Coronary artery (tissue), 2 donors: ENCODE measurements at places on chromosomes 13 and 19.

DNA sequence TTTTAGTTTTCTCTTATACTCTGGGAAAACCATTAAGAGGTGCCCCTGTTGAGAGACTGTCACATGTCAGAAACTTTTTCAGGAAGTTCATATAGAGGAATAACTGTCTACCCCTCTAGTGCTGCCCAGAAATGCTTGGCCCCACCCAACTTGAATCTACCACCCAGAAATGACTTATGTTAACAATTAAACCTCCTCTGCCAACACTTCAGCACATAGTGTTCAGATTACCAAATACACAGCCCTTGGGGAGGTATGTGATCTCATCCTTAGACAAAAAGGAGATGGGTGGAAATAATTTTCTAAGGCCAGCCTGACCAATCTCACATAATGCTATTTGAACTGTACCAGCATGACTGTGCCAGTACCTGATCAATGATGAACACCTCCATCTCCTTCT, 35.6 kb downstream of the CCDC169 start:
- DNase-seq: no peak

- DNase-seq: no peak
Observed at GRCh38 chr19:35978832-35979365, 16.1 kb upstream of the SDHAF1 start.

DNA sequence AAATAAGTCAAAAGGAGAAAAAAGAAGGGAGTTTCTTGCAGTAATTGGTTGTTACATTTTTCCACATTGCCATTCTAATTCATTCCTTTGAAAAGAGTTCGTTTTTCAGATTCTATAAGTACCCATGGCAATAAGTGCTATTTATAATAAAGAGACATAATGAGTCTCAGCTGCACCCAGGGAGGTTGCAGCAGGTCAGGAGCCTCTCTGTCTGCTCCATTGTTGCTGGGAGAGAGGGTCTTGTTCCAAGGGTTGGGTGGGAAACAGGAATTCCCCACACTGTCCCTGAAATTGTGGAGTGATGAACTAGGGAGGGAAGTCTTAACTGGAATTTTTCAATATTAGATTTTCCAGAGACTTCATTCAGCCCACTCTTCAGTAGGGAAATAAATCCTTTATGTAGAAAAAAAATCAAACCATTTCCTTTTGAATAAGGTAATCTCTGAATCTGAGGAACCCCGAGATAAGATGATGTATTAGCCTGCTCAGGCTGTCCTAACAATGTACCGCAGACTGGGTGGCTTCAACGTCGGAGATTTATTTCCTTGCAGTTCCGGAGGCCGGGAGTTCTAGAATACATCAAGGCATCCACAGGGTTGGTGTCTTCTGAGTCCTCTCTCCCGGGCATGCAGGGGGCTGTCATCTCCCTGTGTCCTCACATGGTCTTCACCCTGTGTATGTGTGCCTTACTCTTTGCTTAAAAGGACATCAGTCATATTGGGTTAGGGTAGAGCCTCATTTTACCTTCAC, 342.7 kb upstream of the TMTC4 start:
- no peak for DNase-seq

DNA sequence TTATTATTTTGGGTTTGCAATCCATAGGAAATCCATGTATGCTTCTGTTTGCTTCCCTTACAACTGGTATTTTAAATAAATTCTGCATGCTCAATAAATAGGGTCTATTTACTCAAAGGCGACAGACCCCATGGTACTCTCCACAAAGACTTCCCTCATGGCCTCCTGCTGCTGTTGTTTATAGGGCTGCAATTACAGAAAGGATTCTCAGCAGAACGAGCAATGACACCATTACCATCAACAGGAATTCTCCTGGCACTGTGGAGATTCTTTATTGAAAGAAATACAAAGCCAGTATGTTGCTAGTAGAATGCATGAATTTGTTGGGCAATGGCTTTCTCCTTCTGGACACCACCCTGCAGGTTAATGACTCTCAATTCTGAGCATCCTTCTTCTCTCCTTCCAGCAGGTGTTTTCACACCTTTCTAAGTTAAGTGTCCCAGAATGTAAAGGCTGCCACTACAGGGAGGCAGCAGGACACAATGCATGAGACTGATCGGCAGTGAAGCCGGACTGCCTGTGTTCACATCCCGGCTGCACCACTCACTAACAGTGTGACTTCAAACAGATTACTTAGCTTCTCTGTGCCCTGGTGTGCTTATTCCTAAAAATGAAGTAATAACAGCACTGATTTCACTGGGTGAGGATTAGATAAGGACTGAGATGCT, 360.2 kb downstream of the DNAJC15 start:
- DNase-seq: no peak

DNA sequence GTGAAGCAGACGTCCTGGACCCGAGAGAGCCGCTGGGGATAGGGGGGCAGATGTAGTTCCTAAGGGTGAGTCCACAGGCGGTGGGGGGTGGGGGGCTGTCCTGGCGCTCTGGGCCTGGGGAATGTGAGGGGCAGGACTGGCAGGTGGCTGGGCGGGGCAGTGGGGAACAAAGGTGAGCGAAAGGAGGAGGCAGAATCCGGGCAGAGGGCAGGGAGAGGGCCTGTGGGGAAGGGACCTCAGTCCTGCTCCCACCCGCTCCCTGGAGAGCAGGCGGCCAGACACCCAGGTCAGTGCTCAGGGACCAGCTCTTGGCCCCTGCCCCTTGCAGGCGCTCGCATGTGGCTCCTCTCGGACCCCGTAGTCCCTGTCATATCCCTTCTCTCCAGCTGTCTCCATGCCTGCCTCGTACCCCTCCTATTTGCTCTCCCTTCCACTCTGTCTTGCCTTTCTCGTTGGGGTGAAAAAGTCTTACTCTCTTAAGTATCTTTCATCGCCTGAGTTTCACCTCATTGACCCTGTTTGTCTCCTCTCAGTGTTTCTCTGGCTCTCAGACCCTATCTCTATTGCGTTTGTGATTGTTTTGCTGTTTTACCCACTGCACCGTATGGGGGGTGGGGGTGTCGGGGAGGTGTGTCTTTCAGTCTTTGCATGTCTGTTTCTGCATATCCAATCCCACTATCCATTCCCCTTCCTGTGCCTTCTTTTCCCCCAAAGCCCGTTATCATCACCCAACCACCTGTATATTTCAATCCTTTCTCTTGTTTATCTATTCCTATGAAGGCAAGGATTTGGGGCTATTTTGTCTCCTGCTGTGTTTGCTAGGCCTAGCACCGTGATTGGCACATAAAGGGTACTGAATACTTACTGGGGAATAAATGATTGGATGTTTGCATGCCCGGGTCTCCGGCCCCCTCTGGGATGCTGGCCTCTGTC, 5.8 kb downstream of the SPHK2 start:
- DNase-seq: no peak

GRCh38 chr19:18790566-18791314, at the start of gene COMP:
TSS of gene COMP (minus strand) at chr19:18791305. CDS start at chr19:18791269, 36 bp downstream.
- no peak for DNase-seq

DNA sequence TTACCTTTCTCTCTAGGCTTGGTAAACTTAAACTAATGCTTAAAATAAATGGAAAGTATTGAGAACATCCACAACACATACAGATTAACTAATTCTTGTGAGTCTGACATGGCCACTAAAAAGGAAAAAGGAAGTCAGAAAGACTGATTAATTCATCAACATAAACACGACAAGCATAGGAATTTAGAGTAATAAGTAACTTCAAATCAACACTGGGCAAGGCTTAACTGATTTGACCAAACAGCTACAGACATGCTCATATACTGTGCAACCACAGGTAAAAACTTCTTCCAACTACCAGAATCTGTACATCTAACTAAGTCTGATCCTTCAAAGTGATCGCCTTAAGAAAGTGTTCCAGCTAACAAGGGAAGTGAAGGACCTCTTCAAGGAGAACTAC, 20.5 kb downstream of the UGGT2 start:
- no peak for DNase-seq

DNA sequence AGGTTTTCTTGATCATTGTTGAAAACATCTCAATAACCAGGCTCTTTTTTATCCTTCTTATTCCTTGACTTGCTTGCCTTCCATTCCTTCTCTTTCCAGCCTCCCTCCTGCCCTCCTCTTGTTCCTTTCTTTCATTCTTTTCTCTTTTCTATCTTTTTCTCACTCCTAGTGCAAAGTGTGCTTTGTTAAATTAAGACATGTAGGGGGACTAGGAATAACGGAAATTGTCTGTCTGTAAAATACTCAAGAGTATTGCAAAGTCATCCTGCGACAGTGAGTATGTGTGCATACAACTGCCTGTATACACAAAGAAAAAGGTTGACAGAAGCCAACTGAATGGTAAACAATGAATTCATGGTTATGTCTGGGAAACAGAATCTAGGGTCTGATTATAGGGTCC, 70.1 kb downstream of the LRRC63 start:
- no peak for DNase-seq

GRCh38 chr19:28705008-28705407, 507.9 kb downstream of the UQCRFS1 start:
- no peak for DNase-seq
